Activated naive CD4-positive, alpha-beta T cell (primary cell): ENCODE measurements at places on chromosomes 3 and 15.

- DNase-seq, result no peak
Measured at GRCh38 chr3:20222274-20222673, 36.3 kb upstream of the SGO1 start.

GRCh38 chr3:11565072-11565471, 78.6 kb downstream of the VGLL4 start:
- no peak for DNase-seq

GRCh38 chr3:142595581-142595950, 627 bp upstream of the PLS1 start:
- no peak for DNase-seq

GRCh38 chr3:11465744-11466616, 177.7 kb downstream of the VGLL4 start:
- DNase-seq, result no peak

DNA sequence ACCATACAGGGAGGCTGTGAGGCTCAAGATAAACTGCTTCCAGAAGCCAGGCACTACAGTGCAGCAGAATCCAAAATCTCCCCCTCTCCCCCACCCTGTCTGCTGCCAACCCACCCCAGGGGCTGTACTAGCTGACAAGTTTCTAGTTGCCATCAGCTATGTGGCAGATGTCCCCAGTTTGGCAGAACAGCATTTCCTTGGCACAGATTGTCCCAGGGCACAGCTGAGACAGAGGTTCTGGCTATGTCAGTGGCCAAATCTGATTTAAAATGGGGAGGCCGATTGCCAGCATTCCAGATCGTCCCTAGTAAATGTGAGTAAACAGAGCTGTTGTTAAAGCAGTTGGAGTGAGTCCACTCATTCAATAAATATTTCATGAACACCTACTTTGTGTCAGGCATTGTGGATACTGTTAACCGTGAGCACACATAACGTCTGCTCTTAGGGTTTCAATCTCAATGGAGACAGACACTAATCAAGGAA, 28.0 kb upstream of the CCDC174 start:
- DNase-seq, result no peak

DNA sequence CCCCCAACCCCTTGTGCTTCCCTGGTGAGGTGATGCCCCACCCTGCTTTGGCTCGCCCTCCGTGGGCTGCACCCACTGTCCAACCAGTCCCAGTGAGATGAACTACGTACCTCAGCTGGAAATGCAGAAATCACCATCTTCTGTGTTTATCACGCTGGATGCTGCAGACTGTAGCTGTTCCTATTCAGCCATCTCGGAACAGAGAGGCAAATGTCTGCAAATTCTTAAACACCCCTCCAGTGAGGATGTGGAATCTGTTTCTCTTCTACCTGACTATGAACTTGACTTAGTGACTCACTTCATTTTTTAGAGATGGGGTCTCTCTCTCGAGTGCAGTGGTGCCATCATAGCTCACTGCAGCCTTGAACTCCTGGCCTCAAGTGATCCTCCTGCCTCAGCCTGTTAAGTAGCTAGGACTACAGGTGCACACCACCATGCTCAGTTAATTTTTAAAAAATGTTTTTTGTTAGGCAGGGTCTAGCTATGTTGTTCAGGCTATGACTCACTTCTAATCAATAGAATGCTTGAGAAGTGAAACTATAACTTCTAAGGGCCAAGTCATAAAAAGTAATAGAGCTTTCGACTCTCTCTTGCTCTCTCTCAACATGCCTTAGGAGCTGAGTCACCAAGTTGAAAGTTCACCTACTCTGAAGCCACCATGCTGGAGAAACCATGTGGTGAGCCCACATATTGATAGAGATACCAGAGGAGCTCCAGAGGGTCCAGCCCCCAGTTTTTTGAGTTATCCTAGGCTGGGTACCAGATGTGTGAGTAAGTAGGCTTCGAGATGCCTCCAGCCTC, 11.5 kb upstream of the PARP14 start:
- no peak for DNase-seq

- no peak for DNase-seq
Measured at GRCh38 chr3:124443446-124443845, 286.8 kb upstream of the UMPS start.

GRCh38 chr3:16395212-16395611, 118.3 kb downstream of the RFTN1 start:
- DNase-seq, result no peak

GRCh38 chr3:49720855-49721595, 1.5 kb upstream of the AMIGO3 start:
- DNase-seq, result no peak

GRCh38 chr15:73153024-73153423, 100.8 kb downstream of the NEO1 start:
- no peak for DNase-seq

GRCh38 chr15:52417957-52418356, 110.7 kb downstream of the MYO5A start:
- DNase-seq, result no peak

GRCh38 chr3:16476636-16477035, 36.9 kb downstream of the RFTN1 start:
- no peak for DNase-seq

DNA sequence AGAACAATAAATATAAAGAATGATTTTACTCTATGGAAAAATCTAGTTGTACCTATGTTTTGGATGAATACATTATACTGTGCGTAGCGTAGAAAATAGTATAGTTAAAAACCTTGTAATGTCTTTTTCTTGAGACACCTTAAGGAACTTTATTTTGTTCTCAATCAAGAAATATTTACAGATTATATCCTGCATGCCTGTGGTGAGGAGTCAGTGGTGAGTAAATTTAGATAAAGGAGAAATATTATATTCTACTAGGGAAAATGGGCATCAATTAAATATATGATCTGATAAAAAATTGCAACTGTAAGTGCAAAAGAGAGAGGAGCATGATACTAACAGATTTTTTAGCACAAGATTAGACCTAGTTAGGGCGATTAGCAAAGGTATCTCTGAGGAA, 157.7 kb downstream of the RBMS3 start:
- DNase-seq, result no peak

GRCh38 chr3:136270179-136270578, 20.0 kb downstream of the PCCB start:
- DNase-seq, result no peak

- DNase-seq, result no peak
Measured at GRCh38 chr3:95289295-95289694, 1226.4 kb downstream of the NSUN3 start.

DNA sequence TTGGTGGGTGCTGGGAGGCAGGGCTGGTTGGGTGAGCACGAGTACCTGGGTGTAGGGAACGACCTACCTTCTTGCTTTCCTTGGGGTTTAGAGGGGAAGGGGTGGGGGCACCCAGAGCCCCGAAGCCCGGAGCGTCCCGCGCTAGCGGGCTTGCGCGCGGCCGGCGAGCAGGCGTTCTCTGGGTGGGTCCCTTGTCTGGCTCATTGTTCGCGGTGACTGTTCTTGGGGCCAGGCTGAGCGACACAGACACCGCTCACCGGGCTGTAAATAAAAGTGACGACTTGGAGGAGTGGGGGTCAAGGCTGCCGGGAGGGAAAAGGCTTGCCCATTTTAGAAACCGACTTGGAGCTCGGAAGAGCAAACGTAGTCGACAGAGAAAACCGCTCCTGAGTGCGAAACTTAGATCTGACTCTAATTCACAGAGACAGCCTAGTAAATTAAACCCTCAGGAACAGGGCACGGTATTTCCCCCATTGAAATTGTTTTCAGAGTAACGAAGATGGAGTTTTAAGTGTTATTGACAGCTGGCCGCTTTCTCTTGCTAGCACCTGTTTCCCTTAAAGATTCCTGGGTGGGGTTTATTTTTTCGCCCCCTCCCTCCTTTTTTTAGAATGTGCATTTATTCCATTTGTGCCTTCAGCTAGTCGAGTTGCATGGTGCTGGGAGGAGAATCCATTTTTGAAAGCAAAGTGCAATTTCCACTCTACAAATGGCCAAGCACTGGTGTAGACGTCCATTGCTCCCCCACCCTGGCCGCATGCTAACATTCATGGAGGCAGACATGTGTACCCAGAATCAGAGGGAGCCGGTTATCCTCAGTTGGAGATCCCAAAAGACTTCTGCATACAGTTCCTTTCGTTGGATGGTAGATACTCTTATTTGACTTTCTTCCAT, 532.1 kb upstream of the SEMA6D start:
- no peak for DNase-seq

DNA sequence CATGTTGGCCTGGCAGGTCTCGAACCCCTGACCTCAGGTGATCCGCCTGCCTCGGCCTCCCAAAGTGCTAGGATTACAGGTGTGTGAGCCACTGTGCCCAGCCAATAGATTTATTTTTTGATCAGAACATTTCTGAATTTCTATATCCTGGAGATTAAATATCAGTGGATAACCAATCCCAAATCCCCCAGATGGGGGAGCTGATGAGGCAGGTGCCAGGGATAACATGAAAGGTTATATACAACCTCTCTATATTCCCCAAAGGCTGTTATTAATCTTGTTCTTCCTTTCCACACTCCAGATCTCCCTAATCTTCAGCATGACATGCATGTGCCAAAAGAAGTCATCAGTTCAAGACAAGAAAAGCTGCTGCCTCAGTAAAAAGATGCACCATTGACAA, 112.3 kb downstream of the WDR76 start:
- no peak for DNase-seq

DNA sequence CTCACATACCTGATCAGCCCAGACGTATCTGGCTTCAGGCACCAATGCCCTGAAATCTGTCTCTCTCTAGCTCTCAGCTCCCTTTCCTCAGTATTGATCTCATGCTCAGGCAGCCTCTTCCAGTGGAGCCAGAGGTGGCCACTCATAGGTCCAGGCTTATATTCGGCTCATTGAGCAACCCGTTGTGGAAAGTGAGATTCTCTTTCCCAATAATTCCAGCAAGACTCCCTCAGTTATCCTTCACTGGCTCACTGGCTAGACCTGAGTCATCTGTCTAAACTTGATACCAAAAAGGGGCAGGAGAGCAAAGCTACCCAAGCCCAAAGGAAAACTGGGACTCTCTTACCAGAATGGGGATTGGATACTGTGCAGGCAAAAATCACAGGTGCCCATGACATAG, 33.4 kb upstream of the FRMD4B start:
- DNase-seq, result no peak

DNA sequence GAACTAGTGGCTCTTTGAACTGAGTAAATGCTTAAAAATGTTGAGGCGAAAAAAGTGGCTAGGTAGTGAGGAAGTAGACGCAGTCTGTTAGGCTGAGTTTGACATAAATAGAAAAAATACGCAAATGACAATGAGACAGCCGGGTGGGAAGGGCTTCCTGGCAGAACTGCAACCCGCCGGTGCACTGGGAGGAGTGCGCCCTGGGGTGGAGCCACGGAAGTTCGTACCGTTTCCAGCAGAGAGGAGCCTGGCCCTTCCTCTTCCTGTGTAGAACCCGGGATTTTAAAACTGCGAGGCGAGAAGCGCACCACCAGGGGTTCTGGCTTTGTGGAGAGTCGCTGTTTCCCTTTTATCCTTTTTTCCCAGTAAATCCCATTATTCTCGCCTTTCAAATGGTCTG, 602.6 kb downstream of the PYDC2 start:
- DNase-seq, result no peak

GRCh38 chr3:154244644-154245043, 79.6 kb downstream of the DHX36 start:
- no peak for DNase-seq

GRCh38 chr15:39468331-39468730, 112.5 kb upstream of the THBS1 start:
- no peak for DNase-seq

GRCh38 chr15:62306851-62307504, 141.9 kb upstream of the C2CD4B start:
- DNase-seq, result no peak

GRCh38 chr3:52120556-52121463, 33.4 kb downstream of the POC1A start:
- DNase-seq, result no peak
